ENCODE measurements at places on chromosomes 3 and 15.

DNA sequence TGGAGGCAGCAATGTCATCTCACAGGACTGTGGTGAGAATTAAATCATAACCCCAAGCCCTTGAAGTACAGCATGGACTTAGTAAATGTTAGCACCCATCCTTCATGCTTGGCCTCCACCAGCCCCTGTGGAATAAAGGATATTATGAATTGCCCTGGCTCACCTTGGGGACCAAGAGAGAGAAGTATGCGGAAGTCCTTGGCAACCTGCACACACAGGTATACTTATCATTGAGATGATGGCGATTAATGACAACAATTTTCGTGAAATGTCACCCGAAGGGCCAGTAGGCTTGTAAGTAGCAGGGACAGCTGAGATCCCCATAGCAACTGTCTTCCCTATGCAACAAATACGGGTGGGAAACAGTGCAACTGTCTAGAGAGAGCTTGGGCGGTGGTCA is 102.0 kb downstream of the FAM43A start:
- DNase-seq, result no peak

GRCh38 chr15:25059698-25060471 is 105.1 kb downstream of the SNRPN start:
- DNase-seq, result no peak

- DNase-seq, result no peak
Measured at GRCh38 chr15:90872486-90873184, 4.2 kb downstream of the FURIN start.

DNA sequence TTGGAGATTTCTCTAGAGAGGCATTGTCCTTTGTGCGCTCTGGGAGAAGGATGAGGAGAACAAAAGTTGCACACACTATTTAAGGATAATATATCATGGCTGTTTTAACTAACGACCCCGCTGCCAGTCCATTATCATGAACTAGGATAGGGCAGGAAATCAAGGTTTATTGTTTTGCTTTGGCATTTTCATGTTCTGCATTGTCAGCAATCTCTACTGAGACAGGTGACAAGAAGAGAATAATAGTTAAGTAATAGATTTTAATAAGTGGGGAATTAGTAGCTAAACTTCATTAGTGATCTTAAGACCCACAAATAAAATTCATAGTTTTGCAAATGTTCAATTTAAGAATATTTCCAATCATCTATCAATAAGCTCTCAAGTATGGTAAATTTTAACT is 20.6 kb upstream of the GMNC start:
- no peak for DNase-seq

- DNase-seq, result no peak
Measured at GRCh38 chr3:112047264-112047663, 12.7 kb downstream of the TMPRSS7 start.

- no peak for DNase-seq
Measured at GRCh38 chr3:127475391-127475790, 115.1 kb downstream of the TPRA1 start.

- DNase-seq, result no peak
Measured at GRCh38 chr3:16982460-16982859, 97.7 kb downstream of the PLCL2 start.

GRCh38 chr3:151067158-151067557 is 18.3 kb upstream of the MED12L start:
- DNase-seq, result no peak

DNA sequence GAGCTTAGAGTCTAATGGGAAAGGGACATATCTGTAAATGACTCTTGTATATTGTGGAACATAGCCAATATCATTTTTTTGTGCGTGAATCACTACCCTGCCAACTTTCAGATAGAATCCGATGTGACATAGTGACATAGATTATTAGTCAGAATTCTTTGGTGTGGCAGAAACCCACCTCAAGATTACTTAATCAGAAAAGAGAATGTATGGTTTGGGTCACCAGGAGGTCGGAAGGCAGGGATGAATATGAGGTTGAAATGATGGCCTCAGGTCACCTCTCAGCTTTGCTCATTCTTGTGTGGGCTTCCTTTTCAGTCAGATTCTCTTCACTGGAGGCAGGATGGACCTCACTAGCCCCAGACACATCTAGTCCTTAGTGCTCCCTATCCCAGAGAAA is 41.4 kb downstream of the SNAPC5 start:
- DNase-seq, result no peak

GRCh38 chr3:185713015-185713414 is 111.8 kb downstream of the IGF2BP2 start:
- no peak for DNase-seq

- DNase-seq, result no peak
Measured at GRCh38 chr3:56219894-56220805, 248.1 kb downstream of the ERC2 start.

DNA sequence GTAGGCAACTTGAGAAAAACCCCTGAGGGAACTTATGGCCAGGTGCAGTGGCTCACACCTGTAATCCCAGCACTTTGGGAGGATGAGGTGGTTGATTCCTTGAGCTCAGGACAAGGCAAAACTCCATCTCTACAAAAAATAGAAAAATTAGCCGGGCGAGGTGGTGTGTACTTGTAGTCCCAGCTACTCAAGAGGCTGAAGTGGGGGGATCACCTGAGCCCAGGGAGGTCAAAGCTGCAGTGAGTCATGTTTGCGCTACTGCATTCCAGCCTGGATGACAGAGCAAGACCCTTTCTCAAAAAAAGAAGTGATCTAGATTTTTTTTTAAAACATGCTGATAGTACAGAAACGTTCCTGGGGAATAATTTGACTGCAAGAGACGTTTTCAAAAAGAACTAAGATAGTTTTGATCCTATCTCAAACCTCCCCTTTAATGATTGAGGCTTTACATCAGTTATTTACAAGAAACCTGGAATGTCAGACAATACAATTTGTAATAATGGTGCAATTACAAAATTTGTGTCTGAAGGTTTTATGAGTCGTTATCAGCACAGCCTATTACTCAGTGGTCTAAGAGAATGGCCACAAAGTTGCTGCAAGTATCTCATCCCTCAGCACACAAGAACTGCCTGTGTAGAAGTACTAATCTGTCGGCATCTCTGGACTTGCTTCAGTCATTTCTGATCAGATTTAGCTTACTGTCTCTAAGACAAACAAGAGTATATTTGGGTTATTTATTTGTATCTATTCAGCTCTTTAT is 32.2 kb upstream of the KLHL25 start:
- no peak for DNase-seq

- no peak for DNase-seq
Measured at GRCh38 chr3:194250098-194251002, 100.8 kb downstream of the CPN2 start.

GRCh38 chr3:112011376-112011940 is 12.7 kb downstream of the TAGLN3 start:
- DNase-seq, result no peak

DNA sequence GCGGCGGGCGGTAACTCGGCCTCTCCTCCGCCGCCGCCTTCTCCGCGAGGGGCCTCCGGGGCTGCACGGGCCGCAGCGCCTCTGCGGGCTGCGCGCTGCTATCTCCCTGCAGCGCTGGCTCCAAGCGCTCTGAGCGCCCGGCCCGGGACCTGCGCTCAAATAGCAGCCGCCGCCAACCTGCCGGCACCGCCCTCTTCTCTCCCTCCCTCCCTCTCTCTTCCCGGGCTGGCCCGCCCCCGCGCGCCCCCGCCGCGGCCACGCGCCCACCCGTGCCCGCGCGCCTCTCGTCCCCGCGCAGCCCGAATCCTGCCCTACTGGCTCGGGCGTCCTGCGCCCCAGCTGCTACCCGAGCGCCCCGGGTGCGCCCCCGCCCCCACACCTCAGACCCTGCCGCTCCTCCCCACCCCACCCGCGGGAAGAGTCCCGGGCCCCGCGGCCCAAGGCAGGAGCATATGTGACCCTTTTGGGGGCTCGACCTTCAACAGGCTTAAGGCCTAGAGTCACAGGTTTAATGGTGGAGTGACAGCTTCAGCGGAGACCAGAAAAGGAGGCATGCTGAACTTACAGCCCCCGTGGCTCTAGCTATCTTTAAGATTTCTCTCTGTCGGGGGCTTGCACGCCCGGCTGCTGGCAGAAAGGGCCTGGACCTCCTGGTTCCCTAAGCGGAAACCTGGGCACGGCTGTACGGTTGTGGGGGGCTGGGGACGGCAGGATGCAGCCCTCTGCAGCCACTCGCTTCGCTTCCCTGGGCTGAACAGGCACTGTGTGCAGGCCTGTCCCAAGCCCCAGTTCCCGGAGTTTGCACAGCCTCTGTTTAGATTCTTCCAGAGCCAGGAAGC is at the start of gene CACNA2D2:
Gene CACNA2D2 (minus strand): TSS at position 131 of the 839 bp plus-strand sequence. CDS start 211 bp downstream, outside the sequence.
- DNase-seq, result peak; percentile 21
